ENCODE measurements at places on chromosomes 2 and 18.

DNA sequence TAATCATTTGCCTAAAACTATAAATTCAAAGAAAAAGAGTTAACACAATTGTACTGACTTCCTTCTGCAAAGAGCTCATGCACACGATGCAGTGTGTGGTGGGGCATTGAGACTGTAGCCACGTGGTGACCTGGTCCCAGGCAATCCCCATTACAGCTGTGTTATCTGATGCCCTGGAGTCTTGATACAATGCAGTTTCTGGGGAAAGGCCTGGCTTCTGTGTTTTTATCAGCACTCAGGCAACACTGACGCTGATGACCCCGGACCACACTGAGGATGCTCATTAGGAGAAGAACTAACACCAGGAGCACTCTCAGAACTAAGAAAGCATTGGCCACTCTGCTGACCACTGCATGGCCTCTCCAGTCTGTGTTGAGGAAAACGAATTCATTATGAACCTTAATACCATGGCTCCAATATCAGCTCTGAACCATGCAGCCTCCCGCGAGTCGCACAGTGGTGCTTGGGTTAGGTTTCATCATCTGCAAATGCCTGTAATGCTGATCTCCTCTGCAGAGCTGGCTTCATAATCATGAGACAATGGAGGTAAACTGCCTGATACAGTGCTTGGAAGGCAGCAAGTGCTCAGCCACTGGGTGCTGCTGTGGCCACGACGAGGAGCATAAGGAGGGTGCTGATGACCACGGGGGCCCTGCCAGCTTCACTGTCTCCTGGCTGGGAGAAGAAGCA lies 218.5 kb downstream of the MYT1L start:
- DNase-seq = no peak

GRCh38 chr2:161956738-161957137 lies 117.3 kb downstream of the DPP4 start:
- DNase-seq = no peak

- DNase-seq = no peak
These were observed 239.0 kb upstream of the APCDD1 start for GRCh38 chr18:10215446-10215845.

DNA sequence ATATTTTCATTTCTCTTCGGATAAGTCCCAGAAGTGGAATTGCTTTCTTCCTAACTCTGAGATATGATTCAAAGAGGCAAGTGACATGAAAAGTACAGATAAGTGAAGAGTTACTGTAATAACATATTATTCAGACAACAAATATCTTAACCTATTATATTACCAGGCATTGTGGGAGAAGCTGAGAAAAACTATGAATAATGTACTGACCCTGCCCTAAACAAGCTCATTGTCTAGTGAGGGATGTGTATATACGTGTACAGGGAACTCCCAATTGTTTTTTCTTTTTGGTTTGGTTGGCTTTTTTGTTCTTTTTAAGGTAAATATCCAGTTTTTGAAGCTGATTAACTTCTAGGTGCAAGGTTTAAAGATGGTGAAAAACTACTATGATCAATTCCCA lies 26.5 kb downstream of the NCKAP1 start:
- no peak for DNase-seq

DNA sequence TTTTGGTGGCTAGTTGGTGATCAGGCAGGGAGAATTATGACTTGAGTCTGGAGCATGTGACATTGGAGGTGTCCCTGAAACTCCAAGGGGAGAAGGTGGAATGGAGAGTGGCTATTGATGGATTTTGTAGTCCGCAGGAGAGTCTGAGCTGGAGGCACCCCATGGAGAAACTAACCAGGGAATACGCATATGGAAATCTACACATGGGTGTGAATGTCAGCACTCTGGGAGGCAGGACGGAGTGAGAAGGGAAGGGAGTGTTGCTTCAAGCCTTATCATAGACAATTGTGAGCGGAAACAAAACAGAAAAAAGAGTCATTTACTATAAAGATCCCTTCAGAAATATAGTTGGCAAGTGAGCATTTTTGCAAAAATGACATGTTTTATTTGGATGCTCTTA lies 667 bp upstream of the SCYGR4 start:
- DNase-seq = no peak

DNA sequence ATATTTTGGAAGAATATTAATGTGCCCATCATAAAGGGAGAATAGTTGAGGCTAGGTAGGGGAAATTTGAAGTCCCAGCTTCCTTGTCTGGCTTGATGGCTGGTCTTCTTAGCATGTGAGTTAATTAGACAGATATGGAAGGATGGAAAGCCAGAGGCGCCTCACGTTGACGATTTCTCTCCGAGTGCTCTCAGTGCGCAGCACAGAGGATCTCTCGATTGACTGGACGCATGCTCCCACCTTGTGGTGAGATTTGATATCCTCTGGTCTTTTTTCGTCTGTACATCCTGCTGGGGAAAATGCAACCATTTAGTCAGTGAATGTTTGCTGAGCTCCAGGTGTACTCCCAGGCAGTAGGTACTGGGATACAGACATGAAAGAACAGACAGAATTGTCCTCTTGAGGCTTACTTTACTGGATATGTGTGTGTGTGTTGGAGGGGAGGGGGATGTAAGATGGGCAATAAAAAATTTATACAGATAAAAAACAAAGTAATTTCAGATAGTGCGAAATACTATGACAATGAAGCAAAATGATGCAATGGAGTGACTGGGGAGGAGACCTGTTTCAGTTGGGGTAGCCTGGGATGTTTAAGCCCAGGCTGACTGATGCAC lies 66.9 kb upstream of the ZNG1B start:
- peak; percentile 64 for DNase-seq

GRCh38 chr2:6722574-6722973 lies 143.1 kb downstream of the CMPK2 start:
- no peak for DNase-seq

DNA sequence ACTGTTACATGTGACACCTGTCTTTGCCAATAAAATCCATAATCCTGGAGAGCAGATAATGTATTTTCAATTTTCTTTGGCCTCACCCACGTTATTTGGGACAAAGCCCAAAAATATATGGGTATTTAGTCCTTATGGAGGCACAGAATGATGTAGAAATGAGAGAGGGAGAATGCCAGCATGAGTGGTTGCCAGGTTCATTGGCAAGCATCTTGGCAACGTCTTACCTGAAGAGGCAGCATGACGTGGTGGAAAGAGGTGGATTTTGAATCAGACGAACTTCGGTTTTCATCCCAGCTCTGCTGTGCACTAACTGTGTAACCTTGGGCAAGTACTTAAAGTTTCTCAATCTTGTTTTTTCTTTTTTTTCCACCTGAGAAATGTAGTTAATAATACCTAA lies 969.6 kb upstream of the PIK3C3 start:
- no peak for DNase-seq

DNA sequence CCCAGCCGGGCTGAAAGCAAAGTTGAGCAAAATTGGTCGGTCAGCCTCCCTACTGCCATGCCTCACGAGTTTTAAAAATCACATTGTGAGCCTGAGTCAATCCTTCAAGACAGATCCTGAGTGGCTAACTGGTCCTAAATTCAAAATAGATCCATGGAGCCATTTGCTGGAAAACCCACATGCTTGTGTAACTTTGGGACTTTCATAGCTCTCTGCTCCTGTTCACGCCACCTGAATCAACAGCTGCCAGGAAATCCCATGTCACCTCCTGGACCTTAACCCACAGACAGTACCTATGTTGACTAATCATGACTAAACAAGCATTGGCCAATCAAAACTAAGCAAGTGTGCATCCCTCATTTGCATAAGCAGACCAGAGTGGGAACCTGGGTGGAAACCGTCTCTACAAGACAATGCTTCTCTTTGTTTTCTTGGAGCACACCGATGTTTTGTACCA lies 42.8 kb upstream of the LDLRAD4 start:
- no peak for DNase-seq

- no peak for DNase-seq
These were observed 56.3 kb downstream of the RTTN start for GRCh38 chr18:70149156-70149555.

DNA sequence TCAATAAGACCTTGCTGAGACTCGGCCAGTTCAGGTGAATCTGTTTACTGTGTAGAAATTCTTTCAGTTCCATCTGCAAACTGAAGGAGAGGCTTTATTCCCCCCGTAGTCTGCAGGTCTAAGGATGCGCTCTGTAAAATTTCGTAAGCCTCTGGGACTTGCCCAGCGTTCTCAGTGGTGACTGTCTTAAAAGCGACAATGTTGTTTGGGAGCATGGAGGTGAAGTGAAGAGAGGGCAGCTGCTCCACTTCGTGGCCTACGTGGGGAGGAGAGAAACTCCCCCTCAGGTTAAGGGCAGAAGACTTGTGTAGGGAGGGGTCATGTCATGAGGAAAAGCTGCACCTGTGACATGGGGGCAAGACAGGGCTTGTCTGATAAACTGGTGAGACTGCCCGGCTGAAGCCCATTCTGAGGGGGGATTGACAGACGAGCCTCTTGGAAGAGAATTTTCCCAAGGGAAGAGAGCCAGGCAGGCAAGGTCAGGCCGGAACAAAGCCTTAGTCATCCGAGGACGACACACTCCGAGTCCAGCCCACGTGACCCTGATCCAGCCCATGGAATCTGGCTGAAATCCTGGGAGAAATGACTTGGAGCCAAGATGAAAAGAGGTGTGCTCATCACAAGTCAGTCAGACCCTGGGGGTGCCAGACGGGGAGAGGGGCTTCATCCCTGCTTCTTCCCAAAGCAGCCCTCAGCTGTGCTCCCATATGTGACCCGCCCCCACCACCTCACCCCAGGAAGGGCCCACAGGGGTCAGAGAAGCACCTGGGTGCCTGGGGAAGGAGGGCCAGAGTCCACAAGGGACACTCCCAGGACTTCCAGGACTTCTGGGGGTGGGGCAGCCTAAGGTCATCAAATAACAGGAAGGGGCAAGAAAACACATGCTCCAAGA lies 88.5 kb upstream of the SH3BP4 start:
- DNase-seq = peak; percentile 64

DNA sequence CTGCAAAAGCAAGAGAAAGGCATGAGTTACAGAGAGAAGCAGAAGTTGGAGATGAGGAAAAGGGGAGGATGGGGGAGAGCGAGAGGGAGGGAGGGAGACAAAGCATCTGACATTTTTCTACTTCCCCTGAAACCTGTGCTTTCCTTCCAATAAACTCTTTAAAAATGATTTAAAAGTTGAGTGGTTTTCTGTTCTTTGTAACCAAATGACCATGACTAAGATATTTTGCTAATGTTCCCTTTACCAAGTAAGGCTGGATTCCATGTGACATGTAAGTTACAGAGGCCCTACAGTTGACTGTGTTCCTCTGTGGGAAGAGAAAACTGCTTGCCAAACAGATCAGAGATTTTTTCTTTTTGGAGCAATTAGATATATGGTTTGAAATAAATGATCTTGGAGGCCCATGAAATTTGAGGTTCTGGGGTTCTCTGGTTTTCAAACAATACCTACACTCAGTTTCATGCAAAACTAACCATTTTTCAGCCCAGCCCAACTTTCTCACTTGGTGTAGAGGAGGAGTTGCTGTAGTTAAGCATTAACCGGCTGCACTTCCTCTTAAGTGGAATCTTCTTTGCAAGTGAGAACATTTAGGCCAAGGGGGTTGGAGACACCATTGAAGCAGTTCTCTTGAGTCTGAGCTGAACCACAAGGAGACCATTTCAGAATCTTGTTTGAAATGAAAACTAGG lies 34.5 kb downstream of the INSIG2 start:
- DNase-seq = no peak

DNA sequence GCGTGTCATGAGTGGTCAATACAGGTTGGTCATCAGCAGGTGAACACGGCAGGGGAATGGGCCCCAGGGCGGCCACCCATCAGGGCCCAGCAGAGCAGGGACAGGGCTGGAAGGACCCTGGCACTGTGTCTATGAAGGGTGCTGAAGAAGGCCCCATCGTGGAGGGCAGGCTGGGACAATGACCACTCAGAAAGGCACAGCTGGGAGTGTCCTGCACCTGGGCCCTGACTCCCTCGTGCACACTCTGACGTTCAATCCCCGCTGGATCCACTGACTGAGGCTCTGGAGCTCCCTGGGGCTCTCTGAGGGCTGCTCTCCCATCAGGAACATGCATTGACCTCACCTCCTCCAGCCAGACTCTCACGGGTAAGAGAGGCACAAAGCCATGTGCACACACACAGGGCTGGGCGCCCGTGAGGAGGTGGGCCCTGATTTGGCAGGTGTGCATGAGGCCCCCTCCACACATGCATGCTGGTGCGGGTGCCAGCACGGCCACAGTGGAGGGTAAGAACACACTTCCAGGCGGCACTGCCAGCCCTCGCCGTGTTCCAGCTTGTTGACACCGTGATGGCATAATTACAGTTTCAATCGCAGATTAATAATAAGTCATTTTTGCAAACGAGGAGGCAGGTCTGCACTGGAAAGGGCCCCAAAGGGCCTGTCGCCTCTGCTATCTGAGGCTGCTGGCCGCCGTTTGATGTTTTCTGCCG lies 58.5 kb downstream of the SMAD7 start:
- peak; percentile 46 for DNase-seq

- DNase-seq = no peak
These were observed 1606.3 kb downstream of the SUCLG1 start for GRCh38 chr2:82852787-82853186.

GRCh38 chr2:152319822-152320570 lies 15.0 kb upstream of the FMNL2 start:
- no peak for DNase-seq

DNA sequence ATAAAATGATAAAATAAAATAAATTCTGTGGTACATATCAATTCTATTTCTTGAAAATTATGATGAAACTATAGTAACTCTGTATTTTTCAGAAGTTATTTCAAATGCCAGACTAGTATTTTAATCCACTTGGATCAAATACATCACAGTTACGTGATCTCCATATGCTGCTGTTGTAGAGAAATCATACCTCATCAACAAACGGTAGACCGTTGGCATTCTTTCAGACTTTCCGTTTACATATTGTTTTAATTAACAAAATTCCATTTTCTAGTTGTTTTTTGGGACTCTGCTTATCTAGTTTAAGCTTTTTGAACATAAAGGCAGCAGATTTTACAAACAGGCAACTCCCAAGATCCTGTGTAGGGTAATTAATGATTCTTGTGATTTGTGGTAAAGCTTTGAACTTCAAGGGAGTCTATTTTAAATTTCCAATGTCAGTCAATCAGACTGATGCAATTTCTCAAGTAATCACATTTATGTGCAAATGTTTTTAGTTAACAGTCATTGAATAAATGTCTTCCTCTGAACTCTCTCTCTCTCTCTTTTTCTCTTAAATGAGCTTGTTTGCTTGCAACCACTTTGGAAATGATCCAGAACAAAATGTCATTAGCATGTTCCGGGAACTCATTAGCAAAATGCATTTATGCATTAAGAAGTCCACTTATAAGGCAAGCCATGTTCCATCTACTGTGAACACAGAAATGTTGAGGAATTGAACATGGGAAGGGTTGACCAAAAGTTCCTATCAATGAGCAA lies 31.8 kb downstream of the NYAP2 start:
- DNase-seq = no peak

DNA sequence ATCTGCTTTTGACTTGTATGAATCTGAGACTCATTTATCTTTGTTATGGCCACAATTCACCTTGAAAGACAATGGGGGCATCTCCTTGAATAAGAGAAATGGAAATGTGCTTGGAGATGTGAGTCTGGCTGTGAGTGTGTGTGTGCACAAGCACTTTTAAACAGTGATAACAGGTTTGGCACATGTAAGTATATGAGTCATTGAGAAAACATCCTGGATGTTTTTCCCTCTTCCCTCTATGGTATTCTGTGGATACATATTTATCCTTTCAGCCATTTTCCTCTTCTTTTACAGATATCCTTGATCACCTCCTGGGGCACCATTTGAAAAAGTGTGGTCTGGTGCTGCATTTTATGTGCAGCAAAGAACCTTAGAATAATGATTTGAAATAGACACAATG lies 317.3 kb upstream of the THUMPD2 start:
- DNase-seq = no peak

GRCh38 chr2:3403587-3404334 lies 24.3 kb downstream of the TRAPPC12 start:
- no peak for DNase-seq

Measured in prostate gland (tissue), 2 donors.